Dermis lymphatic vessel endothelial cell (primary cell): ENCODE measurements at places on chromosomes 6 and 20. TPM values are rescaled to one million over a fixed set of nuclear protein-coding genes. Genes with fewer than 3 reads are reported as not detected.

The RRP36 gene
- total RNA-seq, result 73.8 and 80.4 TPM in 2 replicates

The FUCA2 gene
- 36.4 and 36.8 TPM in 2 replicates for total RNA-seq

The FLRT3 gene
- total RNA-seq, result 0.33 and 1.2 TPM in 2 replicates

The TTK gene
- 2.7 and 3.4 TPM in 2 replicates for total RNA-seq

The OPRM1 gene
- not detected in 2 replicates for total RNA-seq

The CALHM5 gene
- 1.3 and 2.6 TPM in 2 replicates for total RNA-seq

The CAPN11 gene
- total RNA-seq, result not detected in 2 replicates

The BTNL2 gene
- total RNA-seq, result not detected in 2 replicates

The ADGRF4 gene
- total RNA-seq, result not detected in 2 replicates

The ZNF831 gene
- total RNA-seq, result 0.17 and 0.22 TPM in 2 replicates

The SPTLC3 gene
- 0.22 and 1.0 TPM in 2 replicates for total RNA-seq
